Dermis microvascular lymphatic vessel endothelial cell (primary cell): ENCODE measurements at places on chromosomes 5 and 9. TPM values are rescaled to one million over a fixed set of nuclear protein-coding genes. Genes with fewer than 3 reads are reported as not detected.

MARCHF11 gene
- not detected in 2 replicates for total RNA-seq

- DNase-seq, result no peak
These were observed 7.2 kb downstream of the PDLIM4 start for GRCh38 chr5:132264546-132265335.

DNA sequence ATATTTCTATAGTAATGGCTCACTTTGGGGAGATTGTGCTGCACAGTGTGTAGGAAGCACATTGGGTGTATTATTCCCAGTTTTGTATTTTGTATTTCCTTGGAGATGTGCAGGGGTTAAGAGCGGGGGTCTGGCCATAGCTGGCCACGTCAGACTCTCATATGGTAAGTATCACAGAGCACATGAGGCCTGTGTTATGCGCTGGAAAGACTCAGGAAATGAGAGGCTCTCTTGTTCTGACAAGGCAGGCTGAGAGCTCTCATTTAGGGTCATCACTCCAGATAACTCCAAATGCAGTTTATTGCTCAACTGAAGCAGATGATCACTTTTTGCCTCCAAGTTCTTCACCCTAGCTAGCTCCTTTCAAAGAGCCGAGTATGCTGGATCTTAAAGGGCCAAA, 205.7 kb downstream of the NTRK2 start:
- no peak for DNase-seq

- no peak for DNase-seq
These were observed 813 bp upstream of the AGTPBP1 start for GRCh38 chr9:85742597-85742936.

NEUROG1 gene
- not detected in 2 replicates for total RNA-seq

FBP2 gene
- not detected in 2 replicates for total RNA-seq

GRCh38 chr9:16191691-16192402, 639.0 kb downstream of the CCDC171 start:
- DNase-seq, result peak; percentile 7

MELK gene
- 8.7 and 19.9 TPM in 2 replicates for total RNA-seq

CDKN2AIPNL gene
- 28.3 and 45.7 TPM in 2 replicates for total RNA-seq

- no peak for DNase-seq
These were observed 54.4 kb downstream of the ADAMTS2 start for GRCh38 chr5:179290681-179291540.

GRCh38 chr5:170307575-170308465, 10.2 kb upstream of the LCP2 start:
- DNase-seq, result peak; percentile 40

STOML2 gene
- 199 and 234 TPM in 2 replicates for total RNA-seq

ADGRD2 gene
- total RNA-seq, result not detected in 2 replicates

DNA sequence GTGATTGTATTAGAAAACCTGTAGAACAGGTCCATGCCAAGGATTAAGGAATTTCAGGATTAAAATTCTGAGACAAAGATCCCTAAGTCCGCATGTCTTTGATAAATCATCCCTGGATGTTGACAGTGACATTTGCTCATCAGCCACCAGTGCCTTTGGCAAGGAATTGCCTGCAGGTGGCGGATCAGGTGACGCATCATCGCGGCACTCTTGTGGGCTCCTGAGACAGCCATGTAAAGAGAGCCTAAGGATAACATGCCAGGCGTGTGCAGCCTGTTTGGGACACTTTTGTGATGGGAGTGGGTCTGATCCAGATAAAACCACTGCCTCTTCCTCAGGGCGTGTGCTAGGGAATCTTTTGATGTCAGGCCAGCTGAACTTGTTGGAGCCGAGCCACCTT, 40.6 kb downstream of the ADCY2 start:
- no peak for DNase-seq

GRCh38 chr5:60287174-60287771, 393.7 kb upstream of the PDE4D start:
- peak; percentile 23 for DNase-seq

DNA sequence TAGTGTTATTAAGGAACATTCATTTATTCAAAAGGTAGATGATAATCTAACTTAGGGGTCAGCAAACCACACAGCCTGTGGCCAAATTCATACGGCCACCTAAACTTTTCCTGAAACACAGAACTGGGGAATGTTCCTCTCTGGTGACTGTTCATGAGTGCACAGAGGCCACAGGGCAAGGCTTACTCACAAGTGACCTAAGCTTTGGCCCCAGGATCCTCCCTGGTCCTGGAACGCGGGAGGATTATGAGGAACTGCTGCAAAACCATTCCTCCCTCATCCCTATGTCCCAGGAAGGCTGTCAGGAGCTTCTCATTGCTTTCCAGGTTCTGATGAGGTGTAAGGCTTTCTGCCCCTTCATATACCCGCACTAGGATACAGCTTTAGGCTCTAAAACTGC, 397.6 kb downstream of the SEMA5A start:
- no peak for DNase-seq

DNA sequence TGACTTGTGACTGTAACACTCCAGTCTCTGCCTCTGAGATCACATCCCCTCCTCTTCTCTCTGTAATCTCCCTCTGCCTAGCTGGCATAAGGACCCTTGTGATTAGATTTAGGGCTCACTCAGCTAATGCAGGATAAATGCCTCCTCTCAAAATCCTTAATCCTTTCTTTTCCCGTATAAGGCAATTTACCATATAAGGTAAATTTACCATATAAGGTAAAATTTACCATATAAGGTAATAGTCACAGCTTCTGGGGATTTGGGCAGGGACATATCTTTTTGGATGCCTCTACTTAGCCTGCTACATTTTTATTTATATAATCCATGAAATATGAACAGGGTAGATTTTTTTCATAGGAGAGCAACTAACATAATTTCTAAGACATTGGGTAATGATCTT, 318.0 kb upstream of the PUM3 start:
- no peak for DNase-seq

CD72 gene
- 0.13 TPM in 1 of 2 replicates, not detected in the other for total RNA-seq

DNA sequence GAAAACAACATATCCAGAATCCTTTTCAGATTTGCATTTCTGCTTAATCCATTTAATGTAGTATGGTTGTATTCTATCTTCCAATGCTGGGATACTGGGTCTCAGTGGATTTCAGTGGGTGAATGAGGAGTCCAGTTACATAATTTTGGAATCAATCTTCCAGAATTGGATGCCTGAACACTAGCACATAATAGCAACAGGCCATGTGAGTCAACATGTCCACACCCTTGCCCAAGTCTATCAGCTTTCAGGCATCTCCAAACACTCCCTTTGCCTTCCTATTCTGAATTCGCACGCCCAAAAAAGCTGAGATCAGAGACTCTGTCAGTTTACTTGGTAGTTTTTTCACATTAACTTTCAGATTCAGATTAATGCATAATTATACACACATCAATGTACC, 202.6 kb downstream of the TSSK1B start:
- no peak for DNase-seq

- DNase-seq, result peak; percentile 51
These were observed 45.1 kb upstream of the GLIS3 start for GRCh38 chr9:4344946-4345345.

DNA sequence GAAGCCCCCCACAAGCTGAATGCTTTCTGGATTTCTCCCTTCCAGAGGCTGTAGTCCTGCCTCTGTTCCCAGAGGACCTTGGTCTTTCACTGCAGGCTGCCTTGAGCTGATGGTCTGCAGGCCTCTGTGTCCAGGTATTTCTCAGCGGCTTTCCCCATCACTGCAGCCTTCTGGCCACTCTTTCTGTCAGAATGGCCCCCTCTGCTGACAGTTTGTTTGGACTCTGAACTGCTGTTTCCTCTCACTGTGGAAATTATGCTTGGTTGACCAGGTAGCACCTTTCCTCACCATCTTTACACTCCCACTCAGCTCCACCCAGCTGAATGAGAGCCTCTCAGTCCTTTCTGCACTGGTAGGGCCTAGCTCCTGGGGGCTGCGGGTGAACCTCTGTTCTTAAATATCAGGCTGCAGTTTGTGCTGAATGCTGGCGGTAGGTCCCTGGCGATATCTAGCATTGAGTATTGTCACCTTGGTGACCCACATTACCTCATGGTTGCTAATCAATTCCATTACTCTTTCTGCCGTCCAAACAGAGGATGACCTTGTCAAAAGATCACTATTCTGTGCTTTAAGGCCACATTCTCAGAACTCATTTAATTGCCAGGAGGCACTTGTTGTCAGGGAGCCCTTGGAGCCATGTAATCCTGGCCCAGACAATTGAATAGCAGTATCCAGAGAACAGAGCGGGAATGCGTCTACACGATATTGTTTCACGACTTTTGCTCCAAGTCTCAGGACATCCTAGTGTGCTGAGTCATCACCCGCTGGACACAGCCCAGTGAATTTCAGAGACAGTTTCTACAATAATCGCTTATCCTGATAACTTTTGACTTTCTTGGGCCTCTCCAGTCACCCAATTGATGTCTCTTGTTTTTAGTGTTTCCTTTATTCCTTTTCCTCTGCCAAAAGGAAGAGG, 230.2 kb downstream of the TENT4A start:
- no peak for DNase-seq

DNA sequence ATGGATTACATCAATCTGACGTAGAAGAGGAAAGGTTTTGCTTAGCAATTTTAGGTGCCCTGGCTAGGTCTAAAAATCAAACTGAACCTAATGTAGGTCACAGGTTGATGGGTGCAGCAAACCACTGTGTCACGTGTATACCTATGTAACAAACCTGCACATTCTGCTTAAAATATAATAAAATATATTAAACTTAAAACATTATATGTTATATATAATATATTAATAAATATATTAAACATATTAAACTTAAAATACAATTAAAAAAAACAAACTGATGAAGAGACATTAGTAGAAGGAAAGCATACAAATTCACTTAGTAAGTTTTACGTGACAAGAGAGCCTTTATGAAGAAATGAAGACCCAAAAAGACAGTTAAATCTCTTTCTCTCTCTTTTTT, 51.7 kb upstream of the FBXL17 start:
- no peak for DNase-seq

DNA sequence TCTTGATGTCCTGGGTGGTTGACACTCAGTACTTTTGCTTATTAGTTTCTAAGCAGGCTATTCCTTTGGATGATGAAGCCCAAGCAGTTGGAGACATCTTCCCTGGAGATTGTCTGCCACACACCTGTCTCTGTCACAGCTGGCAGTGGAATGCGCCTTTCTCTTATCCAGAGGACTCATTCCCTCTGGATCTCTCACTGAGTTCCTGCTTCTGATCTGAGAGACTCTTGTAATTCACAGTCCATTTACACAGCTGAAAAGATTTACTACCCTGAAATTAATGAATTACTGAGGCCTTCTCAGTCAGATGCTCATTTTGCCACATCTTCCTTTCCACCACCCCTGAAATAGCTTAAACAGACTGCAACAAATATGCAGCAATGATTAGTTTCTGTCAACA, 15.9 kb downstream of the TAL2 start:
- no peak for DNase-seq

GRCh38 chr9:94139672-94140417, 55.6 kb downstream of the PTPDC1 start:
- DNase-seq, result peak; percentile 91

DNA sequence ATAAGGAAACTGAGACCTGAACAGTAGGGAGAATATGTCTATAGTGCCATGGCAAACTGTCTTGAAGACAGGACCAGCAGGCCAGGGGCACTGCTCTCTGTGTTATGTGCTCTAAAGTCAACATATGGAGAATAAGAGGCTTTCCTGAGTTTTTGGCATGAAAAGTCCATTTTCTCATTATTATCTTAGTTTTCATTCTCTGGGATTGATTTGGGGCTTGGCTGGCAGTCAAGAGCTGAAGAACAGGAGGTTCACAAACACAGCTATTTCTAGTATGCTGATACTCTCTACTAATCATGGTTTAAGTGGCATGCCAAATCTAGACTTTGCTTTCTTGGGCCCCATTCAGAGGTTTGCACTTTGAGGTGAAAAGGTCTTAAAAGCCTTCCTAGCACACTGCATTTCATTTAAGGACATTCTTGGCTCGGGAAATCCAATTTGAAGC, 404.4 kb downstream of the ZNF608 start:
- DNase-seq, result peak; percentile 18

GRCh38 chr9:127528422-127529251, 77.3 kb downstream of the LRSAM1 start:
- DNase-seq, result no peak

- no peak for DNase-seq
These were observed 4.8 kb downstream of the SKP1 start for GRCh38 chr5:134171972-134172371.

- DNase-seq, result peak; percentile 64
These were observed at the start of gene EDIL3 for GRCh38 chr5:84384604-84385575. TSS of gene EDIL3 (minus strand) at chr5:84384880. CDS start at chr5:84384374, 506 bp downstream.

DNA sequence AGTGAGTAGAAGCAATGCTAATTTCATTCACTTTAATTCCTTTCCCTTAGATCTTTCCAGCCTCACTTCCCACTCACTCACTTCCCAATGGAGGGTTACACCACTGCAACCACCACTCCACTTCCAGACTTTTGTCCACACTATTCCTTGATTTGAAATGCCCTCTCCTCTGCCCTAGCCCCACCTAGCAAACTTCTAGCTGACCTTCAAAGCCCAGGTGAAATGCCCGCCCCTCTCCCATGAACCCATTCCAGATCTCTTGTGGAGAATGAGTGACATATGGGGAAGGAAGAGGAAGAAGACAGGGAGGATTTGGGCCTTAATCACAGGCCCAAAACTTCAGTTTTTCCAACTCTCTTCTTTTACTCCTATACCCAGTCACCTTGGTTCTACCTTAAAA, 37.1 kb downstream of the PFDN1 start:
- no peak for DNase-seq

DNA sequence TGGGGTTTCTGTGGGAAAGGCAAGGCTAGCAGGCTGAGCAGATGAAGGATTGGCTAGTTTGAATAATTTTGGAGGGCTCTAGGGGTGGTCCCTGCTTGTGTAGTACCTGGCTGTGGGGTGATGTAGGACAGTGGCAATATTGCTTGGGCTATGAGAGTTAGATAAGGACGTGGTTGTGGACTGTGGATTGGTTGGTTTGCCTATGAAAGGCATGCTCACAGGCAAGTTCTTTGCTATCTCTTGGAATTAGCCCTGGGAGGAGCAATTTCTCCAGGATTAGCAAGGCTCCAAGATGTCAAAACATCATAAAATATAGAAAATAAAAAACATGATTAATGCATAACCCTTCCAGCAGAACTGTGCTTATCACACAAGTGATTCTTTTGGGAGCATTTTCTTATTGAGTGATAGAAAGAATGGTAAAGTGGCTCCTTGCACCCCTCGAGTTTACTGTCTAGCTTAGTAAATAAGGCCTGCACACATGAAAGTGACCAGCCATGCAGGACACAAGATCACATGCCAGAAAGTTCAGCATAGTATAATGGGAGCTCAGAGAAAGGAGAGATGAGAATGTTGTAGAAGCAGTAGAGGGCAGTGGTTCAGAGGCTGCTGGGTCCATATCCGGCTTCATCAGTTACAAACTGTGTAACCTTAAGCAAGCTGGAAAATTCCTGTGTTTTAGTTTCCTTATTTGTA, 13.8 kb downstream of the AOPEP start:
- no peak for DNase-seq

DNA sequence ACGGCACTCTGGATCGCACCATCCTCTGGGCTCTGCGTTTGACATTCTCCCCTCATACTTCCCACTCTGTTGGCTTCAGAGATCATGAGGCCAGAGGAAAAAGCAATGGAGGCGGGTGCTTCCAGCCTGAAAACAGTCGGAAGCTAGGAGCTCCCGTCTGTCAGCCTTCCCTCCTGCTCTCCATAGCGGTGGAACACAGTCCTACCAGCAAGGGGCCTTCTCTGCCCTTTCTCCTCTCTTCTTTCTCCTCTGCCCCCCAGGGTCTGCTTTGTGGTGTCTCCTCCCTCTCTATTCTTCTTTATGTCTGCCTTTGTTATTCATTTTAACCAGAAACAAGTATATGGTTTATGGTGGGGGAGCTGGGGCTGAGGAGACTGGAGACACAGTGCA, 152.5 kb upstream of the NFIB start:
- DNase-seq, result no peak
